ENCODE measurements at places on chromosomes 1 and 21. TPM values are rescaled to one million over a fixed set of nuclear protein-coding genes. Genes with fewer than 3 reads are reported as not detected.

HSD3B2 gene
- not detected for total RNA-seq

HEYL gene
- total RNA-seq = not detected

RNF115 gene
- 12.9 TPM for total RNA-seq

PADI2 gene
- not detected for total RNA-seq

GRCh38 chr1:154869351-154870114, 548 bp downstream of the KCNN3 start:
- no peak overlapping the region for H3K4me3 ChIP-seq
- H3K27ac ChIP-seq = no peak overlapping the region
- H3K36me3 ChIP-seq = no peaks in the 10 kb centered on the region
- no peak for DNase-seq

DNA sequence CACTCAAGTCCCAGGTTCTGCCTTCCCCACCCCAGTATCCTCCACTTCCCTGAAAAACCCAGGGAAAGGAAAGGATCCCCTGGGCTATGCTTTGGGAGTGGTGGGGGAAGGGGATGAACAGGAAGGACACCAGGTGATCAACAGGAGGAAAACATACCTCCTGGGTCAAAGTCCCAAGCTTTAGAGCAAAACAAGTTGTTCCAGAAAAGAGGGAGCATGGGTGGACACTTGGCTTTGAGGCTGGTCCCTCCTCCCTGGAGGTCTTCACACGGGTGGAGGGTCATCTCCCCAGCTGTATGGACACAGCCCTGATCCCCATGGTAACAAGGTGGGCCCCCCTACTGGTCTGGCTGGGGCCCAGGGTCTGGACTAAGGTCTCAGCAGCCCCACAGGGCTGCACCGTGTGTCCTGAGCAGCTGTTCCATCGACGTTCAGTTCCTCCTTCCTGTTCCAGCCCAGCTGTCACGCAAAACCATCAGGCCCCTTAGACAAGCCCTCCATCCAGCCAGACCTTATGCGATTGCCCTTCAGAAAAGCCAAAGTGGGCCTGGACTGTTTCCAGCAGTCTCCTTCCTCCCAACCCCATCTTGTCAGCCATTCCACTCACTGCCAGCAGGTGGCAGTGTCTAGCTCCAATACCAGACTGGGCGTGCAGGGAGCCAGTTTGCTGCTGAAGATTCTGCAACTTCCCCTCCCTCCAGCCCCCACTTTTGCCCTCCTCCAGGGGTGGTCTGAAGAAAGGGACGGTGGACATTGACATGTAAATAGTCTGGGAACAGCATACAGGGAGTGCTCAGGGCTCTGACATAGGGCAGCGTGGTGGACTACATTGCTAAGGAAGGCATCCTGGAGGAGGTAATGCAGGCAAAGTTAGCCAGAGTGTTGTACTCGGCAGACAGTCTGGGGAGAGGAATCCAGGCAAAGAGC, 2.9 kb upstream of the PDZK1IP1 start:
- H3K27me3 ChIP-seq = peaks cover 8% of the 10 kb centered on the region
- no peak overlapping the region for H3K27ac ChIP-seq
- H3K36me3 ChIP-seq = no peaks in the 10 kb centered on the region
- H3K4me3 ChIP-seq = no peak overlapping the region

DNA sequence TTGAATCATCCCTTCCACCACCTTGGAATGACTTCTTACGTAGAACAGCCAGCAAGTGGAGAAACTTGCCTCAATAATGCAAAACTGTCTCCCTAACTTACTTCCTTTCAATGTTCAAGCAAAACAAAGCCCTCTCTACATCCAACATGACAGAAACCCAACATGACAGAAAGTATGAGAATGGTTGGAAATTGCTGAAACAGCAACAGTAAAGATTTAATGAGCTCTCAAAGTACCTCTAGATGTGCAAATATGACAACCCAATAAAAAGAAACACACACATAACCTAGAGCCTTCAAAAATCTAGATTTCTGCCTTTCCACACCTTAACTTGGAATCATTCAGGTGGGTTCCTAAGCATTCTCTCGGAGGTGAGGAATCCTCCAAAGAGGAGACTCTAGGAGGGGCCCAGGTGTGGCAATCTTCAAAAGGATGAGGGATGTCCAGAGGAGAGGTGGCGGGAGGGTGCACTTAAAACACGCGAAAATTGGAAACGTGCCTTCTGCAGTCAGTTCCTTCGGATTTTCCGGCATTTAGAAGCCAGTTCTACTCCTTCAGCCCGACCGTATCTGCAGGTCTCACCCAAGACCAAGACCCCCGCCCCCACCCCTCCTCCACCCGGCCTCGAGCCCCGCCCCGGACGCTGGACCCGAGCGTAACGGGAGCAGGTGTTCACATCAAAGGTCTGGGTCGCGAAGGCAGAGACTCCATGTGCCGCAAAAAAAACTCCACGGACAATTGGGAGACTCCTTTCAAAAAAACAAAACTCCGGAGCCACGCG, 996 bp upstream of the MGST3 start:
- H3K4me3 ChIP-seq = no peak overlapping the region
- H3K4me1 ChIP-seq = peaks cover 16% of the 10 kb centered on the region
- peaks cover 10% of the 10 kb centered on the region for H3K27me3 ChIP-seq
- H3K27ac ChIP-seq = peak overlapping the region; percentile 56
- DNase-seq = no peak

DNA sequence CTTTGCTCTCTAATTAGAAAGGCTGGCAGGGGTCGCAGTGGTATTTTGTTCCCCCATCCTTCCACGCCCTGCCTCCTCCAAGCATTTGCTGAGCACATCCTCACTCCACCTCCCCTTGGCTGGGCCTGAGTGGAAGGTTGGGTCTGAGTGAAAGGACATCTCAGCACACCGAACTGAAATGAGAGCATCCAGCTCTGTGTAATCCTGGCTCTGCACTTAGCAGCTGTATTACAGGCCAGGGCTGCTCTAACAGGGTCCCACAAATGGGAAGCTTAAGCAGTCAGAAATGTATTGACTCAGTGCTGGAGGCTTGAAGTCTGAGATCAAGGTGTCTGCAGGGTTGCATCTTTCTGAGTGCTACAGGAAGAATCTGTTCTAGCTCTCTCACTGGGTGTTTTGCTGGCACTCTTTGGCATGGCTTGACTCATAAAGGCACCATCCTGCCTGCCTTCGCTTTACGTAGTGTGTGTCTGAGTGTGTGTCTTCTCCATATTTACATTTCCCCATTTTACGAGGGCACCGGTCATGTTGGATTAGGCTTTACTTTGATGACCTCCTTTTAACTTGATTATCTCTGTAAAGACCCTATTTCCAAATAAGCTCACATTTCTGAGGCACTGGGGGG, 48.5 kb upstream of the IGSF21 start:
- H3K27me3 ChIP-seq = no peaks in the 10 kb centered on the region
- DNase-seq = no peak
- no peaks in the 10 kb centered on the region for H3K4me1 ChIP-seq

- no peaks in the 10 kb centered on the region for H3K4me1 ChIP-seq
- no peak overlapping the region for H3K27ac ChIP-seq
- no peaks in the 10 kb centered on the region for H3K36me3 ChIP-seq
- H3K27me3 ChIP-seq = no peaks in the 10 kb centered on the region
Measured at GRCh38 chr21:27189870-27190269, 223.0 kb upstream of the ADAMTS5 start.

DNA sequence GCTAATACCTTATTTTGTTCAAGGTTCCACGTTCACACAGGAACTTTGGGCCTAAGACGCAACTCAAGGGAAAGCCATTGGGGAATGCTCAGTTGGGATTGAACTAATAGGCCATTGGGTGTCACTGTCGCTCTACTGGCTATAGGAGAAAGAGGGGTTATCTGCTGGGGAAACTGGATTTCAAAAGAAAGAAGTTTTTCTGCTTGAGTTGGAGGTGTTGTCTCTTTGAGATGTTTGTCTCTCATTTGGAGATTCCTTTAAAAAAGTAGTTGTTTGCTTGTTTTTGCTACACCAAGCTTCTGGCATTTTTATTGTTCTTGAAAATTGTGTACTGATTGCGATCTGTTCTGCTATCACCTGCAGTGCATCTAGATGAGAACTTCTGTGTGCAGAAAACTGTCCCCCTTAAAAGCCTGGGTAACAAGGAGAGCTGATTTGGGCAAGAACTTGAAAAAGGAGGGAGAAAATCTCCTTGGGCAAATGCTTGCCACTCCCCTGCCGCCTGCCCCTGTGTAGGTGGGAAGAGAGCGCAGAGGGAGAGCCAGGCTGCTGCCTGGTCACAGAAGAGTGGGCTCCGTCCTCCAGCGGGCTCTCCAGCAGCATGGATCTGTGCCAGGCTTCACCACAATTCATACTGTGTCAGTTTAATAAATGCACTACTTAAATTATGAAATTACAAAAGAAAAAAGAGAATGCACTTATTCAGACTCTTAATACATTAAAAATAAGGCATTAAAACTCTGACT, 39.9 kb downstream of the PEX14 start:
- H3K27me3 ChIP-seq = no peaks in the 10 kb centered on the region
- H3K4me3 ChIP-seq = no peak overlapping the region
- H3K4me1 ChIP-seq = peaks cover 66% of the 10 kb centered on the region
- DNase-seq = no peak
- H3K27ac ChIP-seq = no peak overlapping the region

GRCh38 chr1:38789498-38790169, 69.9 kb downstream of the RRAGC start:
- no peak for DNase-seq
- no peaks in the 10 kb centered on the region for H3K36me3 ChIP-seq
- no peak overlapping the region for H3K27ac ChIP-seq
- H3K4me1 ChIP-seq = no peaks in the 10 kb centered on the region
- H3K4me3 ChIP-seq = no peak overlapping the region
- H3K27me3 ChIP-seq = peaks cover 65% of the 10 kb centered on the region

Data from activated CD4-positive, alpha-beta memory T cell treated with anti-CD3 and anti-CD28 coated beads, Interleukin-2, amount 10 ng/mL, durations not matched to agents 7 days and 5 days (primary cell).